ENCODE measurements at places on chromosomes 5 and 9. TPM values are rescaled to one million over a fixed set of nuclear protein-coding genes. Genes with fewer than 3 reads are reported as not detected.
A peak's percentile ranks its signal among the peaks of the same experiment; 100 is the strongest.

The TMOD1 gene
- polyA plus RNA-seq, result 1.4 TPM

The IL5 gene
- polyA plus RNA-seq, result not detected

The SLC34A1 gene
- 249 TPM for polyA plus RNA-seq

The SGCD gene
- 6.7 TPM for polyA plus RNA-seq

The GABRA6 gene
- not detected for polyA plus RNA-seq

The ZFR gene
- polyA plus RNA-seq, result 112 TPM

The NRARP gene
- polyA plus RNA-seq, result 9.7 TPM

The SLU7 gene
- 69.8 TPM for polyA plus RNA-seq

The RGS7BP gene
- 7.8 TPM for polyA plus RNA-seq

The NPR3 gene
- 16.4 TPM for polyA plus RNA-seq

DNA sequence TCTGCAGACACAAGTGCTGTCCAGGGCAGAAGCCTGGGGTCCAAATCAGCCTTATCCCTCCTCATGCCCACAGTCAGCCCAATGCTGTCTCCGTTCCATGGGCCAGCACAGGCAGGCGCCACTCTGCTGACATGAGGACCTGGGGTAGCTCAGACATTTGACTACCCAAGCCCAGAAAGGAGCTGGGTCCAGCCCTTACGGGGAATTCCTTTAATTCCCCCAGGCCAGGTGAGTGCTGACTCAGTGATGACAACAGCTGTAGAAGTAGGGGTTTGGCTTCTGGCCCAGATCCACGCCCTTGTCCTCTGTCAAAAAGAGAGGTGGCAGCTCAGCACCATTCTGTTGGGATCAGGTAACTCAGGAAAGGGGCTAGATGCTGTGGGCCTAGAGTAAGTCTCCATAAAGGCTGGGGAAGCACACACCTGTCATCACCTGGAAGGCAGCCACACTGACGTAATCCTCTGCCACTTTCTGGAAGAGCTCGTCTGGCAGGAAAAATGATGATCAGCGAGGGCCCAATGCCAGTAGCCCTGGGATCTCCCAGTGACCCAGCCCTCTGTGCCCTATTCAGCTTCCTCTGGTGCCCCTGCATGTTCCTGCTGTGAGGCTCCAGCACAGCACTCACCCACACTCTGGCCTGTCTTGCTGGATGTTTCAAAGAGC lies 1.9 kb downstream of the RAB24 start:
- no peak for DNase-seq

- no peak for DNase-seq
These were observed 55.5 kb downstream of the SYK start for GRCh38 chr9:90857091-90857490.

GRCh38 chr5:160697281-160697680 lies 154.7 kb downstream of the ATP10B start:
- no peak for DNase-seq

- DNase-seq, result no peak
These were observed 865.0 kb upstream of the ACO1 start for GRCh38 chr9:31519424-31519823.

GRCh38 chr5:54848581-54848980 lies 136.8 kb downstream of the ESM1 start:
- DNase-seq, result no peak

DNA sequence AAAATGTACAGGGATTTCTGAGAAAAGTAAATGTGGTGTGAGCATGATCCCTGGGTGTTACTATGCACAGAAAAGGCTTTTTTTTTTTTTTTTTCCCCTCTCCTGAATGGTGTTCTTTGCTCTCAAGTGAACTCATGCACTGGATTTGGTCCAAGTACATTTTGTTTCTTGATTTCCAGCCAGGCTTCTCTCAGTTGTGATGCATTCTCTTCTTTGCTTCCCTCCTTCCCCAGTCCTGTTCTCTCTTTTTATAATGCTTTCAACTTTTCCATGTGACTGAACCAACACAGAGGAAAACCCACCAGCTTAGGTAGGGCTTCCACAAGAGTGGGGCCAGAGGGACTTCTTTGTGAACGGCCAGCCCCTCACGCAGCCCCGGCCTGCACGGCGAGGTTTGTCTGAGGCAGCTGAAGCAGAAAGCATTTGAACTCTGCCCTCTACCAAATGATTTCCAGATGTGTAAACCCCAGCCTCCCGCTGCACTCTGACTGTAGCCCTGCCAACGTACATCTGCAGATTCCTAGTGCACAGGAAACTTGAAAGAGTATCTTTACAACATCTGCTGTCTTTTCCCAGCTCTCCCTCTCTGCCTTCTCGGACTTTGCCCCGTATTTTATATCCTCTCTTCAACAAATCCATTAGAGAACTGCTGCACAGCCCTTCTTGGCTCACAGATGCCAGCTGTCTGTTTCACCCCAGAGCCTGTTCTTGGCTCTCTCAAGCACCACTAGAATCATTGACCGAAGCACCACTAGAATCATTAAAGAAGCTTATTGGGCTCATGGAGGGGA lies 71.8 kb upstream of the CD180 start:
- DNase-seq, result peak; percentile 89

- peak; percentile 83 for DNase-seq
These were observed 57.2 kb downstream of the ITGA1 start for GRCh38 chr5:52844885-52845284.

GRCh38 chr9:132969783-132970182 lies 8.7 kb upstream of the GFI1B start:
- no peak for DNase-seq

DNA sequence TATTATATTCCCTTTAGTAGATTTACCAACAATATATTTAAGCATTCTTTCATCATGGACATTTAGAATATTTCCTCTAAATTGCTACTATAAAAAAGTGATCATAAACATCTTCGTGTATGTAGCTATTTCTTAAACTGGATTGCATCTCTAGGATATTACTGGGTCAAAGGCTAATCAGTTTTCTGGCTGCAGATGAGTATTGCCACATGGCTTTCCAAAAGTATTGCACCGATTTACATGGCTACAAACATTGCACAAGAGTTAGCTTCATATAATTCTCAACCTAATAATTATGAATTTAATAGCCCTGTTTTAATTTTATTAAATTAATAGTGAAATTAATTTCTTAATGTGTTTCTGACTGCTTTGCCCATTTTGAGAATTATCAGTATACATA lies 183.4 kb downstream of the DMRT2 start:
- DNase-seq, result no peak

- DNase-seq, result no peak
These were observed 17.7 kb downstream of the NINJ1 start for GRCh38 chr9:93116072-93116961.

- DNase-seq, result no peak
These were observed 48.9 kb upstream of the CHD1 start for GRCh38 chr5:98977723-98978122.

DNA sequence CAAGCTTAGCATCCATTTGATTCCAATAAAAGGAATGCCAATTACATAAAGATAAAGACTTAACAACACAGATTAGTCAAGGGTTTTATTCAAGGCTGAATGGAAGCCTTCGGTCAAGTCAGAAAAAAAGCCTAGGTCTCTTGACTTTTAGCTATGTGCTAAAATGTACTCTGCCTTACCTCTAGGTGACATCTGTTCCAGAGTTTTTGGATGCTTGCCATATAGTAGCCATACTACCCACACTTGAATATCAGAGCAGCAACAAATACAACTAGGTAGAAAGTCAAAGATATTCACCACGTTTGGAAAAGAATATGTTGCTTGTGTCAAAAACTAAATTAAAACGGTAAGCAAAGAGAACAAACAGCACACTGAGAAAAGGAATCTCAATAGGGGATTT lies 484.7 kb downstream of the ELAVL2 start:
- no peak for DNase-seq
